ENCODE measurements at places on chromosomes 3 and 15.
A peak's percentile ranks its signal among the peaks of the same experiment; 100 is the strongest.

GRCh38 chr3:18114894-18115293 lies 310.2 kb downstream of the SATB1 start:
- no peak for DNase-seq

GRCh38 chr3:31565288-31565687 lies 32.6 kb downstream of the STT3B start:
- DNase-seq = no peak

DNA sequence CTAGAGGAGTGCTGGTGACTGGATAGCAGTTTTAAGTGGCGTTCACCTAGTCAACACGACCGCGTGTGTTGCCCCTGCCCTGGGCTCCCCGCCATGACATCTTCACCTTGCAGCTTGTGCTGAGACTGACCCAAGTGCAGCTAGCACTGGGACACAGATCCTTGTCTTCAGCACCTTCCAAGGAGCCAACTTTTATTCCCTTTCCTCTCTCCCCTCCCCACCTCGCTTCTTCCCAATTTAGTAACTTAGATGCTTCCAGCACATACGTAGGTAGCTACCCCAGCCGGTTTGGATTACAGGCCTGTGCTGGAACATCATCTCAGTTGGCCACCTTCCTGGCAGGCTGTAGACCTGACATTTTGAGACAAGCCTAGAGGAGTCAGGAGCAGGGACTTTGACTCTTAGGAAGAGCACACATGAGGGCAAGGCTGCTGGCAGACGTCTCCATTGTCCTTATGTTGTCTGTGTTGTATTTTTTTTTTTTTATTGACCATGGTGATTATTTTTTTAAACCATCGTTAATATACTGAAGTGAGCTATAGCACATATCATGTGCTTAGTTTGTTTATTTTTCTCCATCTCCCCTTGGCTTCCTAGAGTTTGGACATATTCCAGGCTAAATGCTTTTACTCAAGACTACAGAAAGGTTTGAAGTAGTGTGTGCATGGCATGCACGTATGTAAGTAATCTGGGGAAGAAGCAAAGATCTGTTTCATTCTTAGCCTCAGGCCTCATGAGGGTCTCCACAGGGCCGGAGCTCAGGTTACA lies 61.1 kb downstream of the AAGAB start:
- DNase-seq = no peak

DNA sequence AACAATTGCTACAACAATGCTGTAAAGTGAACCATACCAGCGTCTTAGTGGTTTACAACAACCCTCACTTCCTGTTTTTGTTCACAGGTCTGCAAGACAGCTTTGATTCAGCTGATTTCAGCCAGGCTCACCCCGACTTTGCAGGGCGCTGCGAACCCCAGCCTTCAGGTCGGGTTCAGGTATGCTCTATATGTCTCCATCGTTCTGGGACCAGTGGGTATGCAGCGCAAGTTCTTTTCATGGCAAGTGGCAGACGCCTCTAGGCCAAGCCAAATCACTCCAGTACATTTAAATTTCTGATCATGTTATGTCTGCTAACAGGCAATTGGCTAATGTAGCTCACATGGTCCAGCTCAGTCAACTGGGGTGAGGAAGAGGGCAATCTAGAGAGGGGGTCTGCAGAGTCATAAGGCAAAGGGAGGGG lies 52.4 kb upstream of the RGMA start:
- DNase-seq = peak; percentile 7

GRCh38 chr3:43288850-43289249 lies 2.5 kb downstream of the SNRK start:
- DNase-seq = no peak

DNA sequence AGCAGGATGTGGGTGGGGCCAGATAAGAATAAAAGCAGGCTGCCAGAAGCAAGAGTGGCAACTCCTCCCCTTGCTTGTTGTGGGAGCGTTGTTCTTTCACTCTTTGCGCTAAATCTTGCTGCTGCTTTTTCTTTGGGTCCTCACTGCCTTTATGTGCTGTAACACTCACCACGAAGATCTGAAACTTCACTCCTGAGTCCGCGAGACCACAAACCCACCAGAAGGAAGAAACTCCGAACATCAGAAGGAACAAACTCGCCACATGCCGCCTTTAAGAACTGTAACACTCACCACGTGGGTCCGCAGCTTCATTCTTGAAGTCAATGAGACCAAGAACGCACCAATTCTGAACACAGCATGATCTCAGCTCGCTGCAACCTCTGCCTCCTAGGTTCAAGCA lies 72.9 kb downstream of the IL12A start:
- no peak for DNase-seq
